ENCODE measurements at places on chromosomes 16 and 17. TPM values are rescaled to one million over a fixed set of nuclear protein-coding genes. Genes with fewer than 3 reads are reported as not detected.
A peak's percentile ranks its signal among the peaks of the same experiment; 100 is the strongest.

KCNJ18 gene
- total RNA-seq, result not detected

- no peak overlapping the region for H3K4me3 ChIP-seq
- no peaks in the 10 kb centered on the region for H3K4me1 ChIP-seq
- H3K36me3 ChIP-seq, result no peaks in the 10 kb centered on the region
- no peak overlapping the region for H3K27ac ChIP-seq
- no peaks in the 10 kb centered on the region for H3K27me3 ChIP-seq
Measured at GRCh38 chr16:17885659-17886207, 415.0 kb upstream of the XYLT1 start.

LRRC46 gene
- total RNA-seq, result 0.42 TPM

PYY gene
- total RNA-seq, result not detected

- H3K4me3 ChIP-seq, result peak overlapping the region; percentile 88
- peak overlapping the region; percentile 96 for H3K27ac ChIP-seq
- peaks cover 4% of the 10 kb centered on the region for H3K36me3 ChIP-seq
- no peak for DNase-seq
Measured at GRCh38 chr17:21288571-21289017, 4.1 kb downstream of the MAP2K3 start.

DNA sequence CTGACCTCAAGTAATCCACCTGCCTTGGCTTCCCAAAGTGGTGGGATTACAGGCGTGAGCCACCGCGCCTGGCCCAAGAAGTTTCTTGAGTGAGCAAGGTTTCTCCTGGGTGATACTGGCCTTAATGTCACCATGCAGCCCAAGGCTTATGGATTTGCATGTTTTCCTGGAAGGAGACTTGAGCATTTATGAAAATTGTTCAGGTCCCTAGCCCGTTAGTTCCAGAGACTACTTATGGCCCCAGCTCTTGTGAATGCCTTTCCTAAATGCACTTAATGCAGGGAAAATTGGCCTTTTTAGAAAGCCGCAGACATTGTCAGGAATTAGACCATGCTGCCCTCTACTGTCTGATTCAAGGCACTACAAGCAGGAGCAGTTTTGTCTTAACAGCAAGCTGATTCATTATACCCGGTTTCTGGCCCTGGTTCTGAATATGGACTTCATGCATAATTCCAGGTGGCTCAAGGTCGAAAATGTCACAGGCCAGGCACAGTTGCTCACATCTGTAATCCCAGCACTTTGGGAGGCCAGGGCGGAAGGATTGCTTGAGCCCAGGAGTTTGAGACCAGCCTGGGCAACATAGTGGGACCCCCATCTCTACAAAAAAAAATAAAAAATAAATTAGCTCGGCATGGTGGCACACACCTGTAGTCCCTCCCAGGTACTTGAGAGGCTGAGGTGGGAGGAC, 91.3 kb downstream of the SNX29 start:
- H3K27ac ChIP-seq, result no peak overlapping the region
- H3K27me3 ChIP-seq, result no peaks in the 10 kb centered on the region
- no peak for DNase-seq
- H3K4me1 ChIP-seq, result peaks cover 11% of the 10 kb centered on the region
- H3K4me3 ChIP-seq, result no peak overlapping the region
- no peaks in the 10 kb centered on the region for H3K36me3 ChIP-seq

GRCh38 chr16:13906168-13907089, 13.5 kb upstream of the ERCC4 start:
- no peak for DNase-seq
- no peaks in the 10 kb centered on the region for H3K36me3 ChIP-seq
- H3K4me1 ChIP-seq, result peaks cover 6% of the 10 kb centered on the region
